ENCODE measurements at places on chromosomes 12 and 14.

DNA sequence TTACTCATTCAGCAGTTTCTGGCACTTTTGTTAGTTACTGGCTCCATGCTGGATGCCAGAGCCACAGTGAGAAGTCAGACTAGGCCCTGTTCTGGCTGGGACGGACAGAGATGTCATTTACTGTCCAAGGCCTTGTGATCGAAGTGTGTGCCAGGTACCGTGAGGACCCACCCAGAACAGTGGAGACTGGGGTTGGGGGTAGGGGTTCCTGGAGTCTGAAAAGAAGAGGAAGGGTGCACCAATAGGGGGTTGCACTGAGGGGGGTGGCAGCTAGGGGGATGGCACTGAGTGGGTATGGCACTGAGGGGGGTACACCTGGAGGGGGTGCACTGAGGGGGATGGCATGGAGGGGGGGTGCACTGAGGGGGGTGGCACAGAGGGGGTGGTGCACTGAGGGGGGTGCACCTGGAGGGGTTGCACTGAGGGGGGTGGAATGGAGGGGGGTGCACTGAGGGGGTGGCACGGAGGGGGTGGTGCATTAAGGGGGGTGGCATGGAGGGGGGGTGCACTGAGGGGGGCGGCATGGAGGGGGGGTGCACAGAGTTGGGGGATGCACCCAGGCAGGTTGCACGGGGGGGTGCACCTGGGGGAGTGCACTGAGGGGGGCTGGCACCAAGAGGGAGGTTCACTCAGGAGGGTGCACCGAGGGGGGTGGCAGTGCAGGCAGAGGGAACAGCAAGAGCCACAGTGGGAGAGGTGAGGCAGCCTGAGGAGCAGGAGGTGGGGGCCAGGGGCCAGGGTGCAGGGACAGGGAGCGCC lies 10.6 kb upstream of the CYP46A1 start:
- DNase-seq = no peak

- peak; percentile 50 for DNase-seq
These were observed 5.6 kb downstream of the TCTN1 start for GRCh38 chr12:110619534-110619953.

GRCh38 chr14:50795909-50796308 lies 35.1 kb downstream of the NIN start:
- DNase-seq = no peak

DNA sequence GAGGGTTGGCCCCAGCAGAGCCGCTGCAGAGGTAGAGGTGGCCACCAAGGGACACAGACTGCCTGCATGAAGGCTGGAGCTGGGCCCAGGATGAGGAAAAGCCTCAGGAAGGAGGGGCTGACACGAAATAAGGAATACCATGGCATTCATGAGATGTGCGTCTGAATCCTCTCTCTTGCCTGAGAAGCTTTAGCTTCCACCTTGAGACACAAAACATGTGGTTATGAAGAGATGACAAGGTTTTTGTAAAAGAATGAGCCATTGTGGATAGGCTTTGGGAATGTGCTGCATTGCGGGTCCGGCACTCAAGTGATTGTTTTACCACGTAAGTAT lies 82.7 kb downstream of the DAD1 start:
- DNase-seq = no peak

DNA sequence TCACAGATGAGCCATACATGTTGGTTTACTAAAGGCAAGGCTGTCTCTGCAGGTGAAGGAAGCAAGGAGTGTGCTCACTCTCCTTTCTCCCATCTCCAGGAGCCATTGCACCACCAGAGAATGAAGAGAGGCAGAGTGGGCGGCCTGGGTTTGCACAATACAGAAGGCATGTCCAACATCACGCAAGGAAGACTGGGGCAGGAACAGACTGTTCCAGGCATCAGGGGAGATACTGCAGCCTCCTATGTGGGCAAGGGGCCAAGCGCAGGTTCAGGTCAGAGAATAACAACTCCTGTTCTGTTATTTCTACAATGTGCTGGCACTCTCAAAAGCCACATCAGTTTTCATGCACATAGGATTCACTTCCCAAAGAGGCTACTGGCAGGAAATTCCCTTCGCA lies 1.7 kb upstream of the TMEM229B start:
- no peak for DNase-seq

DNA sequence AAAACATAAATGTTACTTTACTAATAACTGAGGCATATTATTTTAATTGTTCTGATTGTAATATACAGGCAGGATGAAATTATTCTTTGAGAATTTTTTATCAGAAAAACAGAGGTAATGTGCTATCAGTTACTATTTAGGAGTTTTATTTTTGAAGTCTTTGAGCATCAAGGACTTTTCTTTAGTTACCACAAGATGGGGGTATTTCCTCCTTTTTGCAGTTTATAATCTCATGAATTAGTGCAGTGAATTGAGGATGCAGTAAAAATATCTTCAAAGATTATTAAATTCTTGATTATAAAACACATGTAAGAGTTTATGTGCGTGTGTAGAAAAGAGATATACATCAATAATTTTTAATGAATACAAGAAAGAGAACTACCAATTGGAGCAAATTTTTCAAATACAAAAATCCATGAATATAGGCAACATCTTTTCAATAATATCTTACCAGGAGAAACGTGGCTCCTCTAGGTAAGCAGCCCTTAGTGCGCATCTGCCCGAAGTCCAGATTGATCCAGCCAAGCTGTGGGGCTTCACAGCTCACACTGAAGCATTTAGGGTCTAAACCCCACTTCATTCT lies 71.6 kb downstream of the ERGIC2 start:
- DNase-seq = no peak

GRCh38 chr12:132476038-132476414 lies 13.9 kb upstream of the FBRSL1 start:
- no peak for DNase-seq

- no peak for DNase-seq
These were observed 85.4 kb downstream of the PHETA1 start for GRCh38 chr12:111283521-111283920.

- peak; percentile 57 for DNase-seq
These were observed 910.4 kb downstream of the VRK1 start for GRCh38 chr14:97707603-97708002.

GRCh38 chr12:109944561-109945359 lies 44.7 kb downstream of the TCHP start:
- no peak for DNase-seq

- no peak for DNase-seq
These were observed 20.0 kb downstream of the ZFP36L1 start for GRCh38 chr14:68772761-68773381.

DNA sequence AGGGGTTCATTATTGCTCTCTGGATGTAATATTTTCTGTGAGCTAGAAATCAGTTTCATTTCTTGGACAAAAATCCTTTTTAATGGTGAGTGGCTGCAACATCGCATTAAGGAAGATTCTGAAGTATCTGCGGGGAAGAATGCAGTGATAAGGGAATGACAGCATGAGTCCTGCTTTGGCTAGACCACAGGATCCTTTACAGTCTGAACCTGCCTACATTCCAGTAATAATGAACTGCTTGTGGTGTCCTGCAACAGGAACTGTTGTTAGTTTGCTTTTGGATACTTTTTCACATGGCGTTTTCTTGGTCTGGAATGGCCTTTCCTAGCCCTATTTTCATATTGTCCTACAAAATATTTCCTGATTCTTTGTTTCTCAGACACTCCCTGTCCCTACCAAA lies 15.7 kb downstream of the MDM2 start:
- no peak for DNase-seq

DNA sequence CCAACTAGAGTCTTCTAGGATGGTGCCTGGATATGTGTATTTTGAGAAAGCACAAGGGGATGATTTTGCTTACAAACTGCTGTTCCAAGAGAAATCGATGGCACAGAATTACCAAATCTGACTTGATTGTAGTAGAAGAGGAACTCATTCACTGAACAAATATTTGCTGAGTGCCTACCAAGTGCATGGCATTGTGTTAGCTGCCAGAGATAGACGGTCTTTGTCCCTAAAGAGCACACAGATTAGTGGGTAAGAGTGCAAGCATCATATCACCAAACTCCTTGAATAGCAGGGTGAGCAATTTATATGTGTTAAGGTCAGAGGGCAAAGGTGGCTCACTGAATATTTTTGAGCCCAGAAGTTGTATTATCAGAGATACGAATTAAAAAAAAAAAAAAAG lies 3.5 kb upstream of the FOXN3 start:
- no peak for DNase-seq

DNA sequence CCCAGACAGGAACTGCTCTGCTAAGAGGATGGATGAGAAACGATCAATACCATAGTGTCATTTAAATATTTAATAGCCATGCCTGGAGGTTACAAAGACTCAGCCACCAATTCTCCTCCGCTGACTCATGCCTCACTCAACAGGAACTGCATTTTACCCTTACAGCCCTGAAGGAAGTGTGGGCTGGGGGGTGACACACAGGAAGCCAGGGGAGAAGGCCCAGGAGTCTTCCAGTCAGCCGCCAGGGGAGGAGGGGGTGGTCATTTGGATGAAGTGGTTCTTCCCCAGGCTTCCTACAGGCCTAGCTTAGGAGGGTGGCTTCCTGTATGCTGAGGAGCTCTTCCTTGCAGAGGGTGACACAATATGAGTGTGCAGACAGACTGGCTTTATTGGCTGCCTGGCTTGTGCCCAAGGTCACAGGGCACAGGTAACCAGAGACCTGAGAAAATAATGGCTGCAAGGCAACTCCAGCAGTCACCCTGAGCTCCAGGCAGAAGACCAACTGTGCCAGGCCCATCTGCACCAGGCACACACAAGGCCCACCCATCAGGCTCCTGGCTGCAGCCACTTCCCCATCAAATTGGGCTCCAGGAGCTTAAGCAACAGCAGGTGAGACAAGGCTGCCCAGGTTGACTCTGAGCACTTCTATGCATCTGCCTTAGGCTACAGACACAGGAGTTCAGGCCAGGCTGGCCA lies 30.6 kb upstream of the RPLP0 start:
- peak; percentile 60 for DNase-seq

DNA sequence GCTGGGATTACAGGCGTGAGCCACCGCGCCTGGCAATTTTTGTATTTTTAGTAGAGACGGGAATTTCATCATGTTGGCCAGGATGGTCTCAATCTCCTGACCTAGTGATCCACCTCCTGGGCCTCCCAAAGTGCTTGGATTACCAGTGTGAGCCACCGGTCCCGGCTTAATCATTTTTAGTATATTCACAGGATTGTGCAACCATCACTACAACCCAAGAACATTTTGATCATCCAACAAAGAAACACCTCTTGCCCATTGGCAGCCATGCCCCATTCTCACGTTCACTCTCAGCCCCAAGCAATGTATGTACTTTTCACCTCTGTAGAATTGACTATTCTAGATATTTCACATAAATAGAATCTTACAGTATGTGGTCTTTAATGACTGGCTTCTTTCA lies 19.9 kb downstream of the SP1 start:
- DNase-seq = no peak

GRCh38 chr12:94042321-94042720 lies 106.1 kb upstream of the PLXNC1 start:
- DNase-seq = no peak

GRCh38 chr12:110338754-110339153 lies 57.7 kb downstream of the ATP2A2 start:
- no peak for DNase-seq

GRCh38 chr12:122856999-122857671 lies 21.9 kb downstream of the HIP1R start:
- no peak for DNase-seq

DNA sequence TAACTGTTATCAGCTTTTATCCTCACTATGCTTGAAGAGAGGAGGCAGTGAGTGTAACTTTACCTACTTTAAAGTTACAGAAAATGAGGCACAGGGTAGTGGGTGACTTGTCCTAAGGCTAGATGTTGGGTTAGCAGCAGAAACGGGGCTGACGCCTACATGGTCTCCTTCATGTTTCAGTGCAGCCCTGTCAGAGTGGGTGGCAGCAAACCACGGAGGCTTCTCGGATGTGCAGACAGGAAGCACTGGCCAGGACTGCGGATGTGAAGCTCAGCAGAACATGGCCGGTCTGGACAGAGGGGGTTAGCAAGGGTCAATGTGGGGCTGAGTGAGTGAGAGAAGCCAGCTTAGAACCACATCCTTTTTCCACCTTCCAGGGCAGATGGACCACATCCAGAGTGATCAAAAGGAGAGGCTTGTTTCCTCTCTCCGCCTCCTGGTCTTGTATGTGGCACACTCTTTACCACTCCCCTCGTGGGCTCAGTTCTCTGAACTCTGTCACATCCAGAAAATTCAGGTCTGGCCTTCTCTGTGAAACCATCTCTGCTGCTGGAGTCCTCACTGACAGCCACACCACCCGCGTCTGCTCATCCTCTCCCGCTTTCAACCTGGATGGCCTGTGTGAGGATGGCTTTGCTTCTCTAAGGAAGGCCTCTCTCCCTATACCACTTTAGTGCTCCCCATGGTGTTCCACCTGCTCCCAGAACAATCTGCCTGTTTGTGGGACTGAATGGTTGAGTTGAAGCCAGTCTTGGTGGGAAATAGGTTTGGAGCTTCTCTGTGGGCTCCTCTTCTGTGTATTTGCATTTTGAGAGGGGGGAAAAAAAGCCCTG lies 14.1 kb downstream of the SUSD6 start:
- peak; percentile 80 for DNase-seq

DNA sequence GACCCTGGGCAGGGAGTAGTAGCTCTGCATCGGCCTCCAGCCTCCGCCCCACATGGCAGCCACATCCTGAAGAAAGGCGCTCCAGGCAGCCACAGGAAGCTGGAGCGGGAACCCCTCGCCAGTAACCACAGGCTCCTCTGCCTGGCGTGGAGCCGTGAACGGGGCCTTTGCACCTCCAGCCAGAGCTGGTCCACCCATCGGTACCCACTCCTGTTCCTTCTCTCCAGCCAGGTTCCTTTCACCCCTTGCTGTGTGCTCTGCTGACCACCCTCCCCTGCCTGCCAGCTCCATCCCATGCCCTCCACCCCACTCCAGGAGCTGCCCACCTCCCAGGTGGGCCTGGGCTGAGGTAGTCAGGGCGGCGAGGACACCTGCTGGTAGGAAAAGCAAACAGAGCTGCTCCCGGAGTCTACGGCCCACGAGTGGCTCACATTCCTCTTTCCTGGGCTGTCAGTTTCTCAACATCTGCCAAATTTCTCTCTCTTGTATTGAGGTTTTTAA lies 2.7 kb downstream of the TGFB3 start:
- no peak for DNase-seq

DNA sequence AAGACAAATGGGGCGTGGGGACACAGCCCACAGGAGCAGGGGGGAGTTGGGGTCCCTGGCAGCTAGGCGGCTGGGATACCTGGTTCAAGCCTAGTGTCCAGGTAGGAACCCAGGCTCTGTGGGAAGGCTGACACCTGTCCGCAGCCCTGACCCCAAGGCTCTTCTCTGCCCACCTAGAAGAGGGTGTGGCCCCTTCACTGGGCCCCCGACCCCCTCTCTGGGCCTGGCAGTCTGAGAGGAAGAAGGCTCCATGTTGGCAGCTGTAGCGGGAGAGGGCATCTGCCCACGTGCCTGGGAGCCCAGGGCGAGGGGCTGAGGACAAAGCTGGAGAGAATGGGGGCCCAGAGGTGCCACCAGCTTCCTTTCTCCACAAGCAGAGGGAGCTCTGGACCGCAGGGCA lies 10.5 kb downstream of the CHGA start:
- no peak for DNase-seq

- no peak for DNase-seq
These were observed 32.4 kb upstream of the PLEK2 start for GRCh38 chr14:67444395-67444794.

- DNase-seq = no peak
These were observed 25.0 kb upstream of the POLR3B start for GRCh38 chr12:106332536-106332935.

- DNase-seq = peak; percentile 55
These were observed 35.4 kb upstream of the TMEM179 start for GRCh38 chr14:104639885-104640548.

GRCh38 chr14:67387195-67387594 lies 24.8 kb downstream of the PLEK2 start:
- DNase-seq = no peak
